ENCODE measurements at places on chromosomes 16 and 17.

DNA sequence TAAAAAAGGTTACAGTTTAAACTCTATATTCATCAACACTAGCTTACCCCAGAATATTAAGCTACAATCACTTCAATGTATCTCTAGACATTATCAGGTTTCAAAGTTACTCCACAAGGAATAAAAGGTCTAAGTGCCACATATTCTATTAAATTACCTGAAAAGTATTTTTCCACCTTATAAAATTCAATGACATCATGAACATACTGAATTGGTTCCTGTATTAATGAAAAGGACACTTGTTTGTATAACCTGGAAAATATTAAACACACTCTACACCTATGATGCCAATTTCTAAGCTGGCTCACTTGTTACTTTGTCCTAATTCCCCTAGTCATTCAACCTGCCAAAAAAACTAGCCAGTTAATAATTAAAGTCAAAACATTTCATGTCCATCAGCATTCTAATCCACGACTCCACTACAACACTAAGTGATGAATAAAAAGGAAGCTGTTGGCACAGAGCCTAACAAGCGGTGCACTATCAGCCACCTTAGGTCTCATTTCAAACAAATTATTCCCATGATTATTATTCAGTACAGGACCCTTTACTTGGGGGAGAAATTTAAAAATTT, 12.2 kb downstream of the MED13 start:
- H3K4me3 ChIP-seq, result no peak overlapping the region
- peaks cover 40% of the 10 kb centered on the region for H3K36me3 ChIP-seq
- H3K27me3 ChIP-seq, result no peaks in the 10 kb centered on the region
- H3K27ac ChIP-seq, result no peak overlapping the region
- DNase-seq, result no peak

- H3K4me3 ChIP-seq, result no peak overlapping the region
- H3K27me3 ChIP-seq, result no peaks in the 10 kb centered on the region
- peaks cover 34% of the 10 kb centered on the region for H3K36me3 ChIP-seq
- H3K27ac ChIP-seq, result no peak overlapping the region
- peaks cover 51% of the 10 kb centered on the region for H3K4me1 ChIP-seq
These were observed 378.0 kb downstream of the SLC39A11 start for GRCh38 chr17:72714357-72714966.

- no peak overlapping the region for H3K27ac ChIP-seq
- H3K4me1 ChIP-seq, result peaks cover 22% of the 10 kb centered on the region
- H3K27me3 ChIP-seq, result peaks cover 7% of the 10 kb centered on the region
- peaks cover 17% of the 10 kb centered on the region for H3K36me3 ChIP-seq
These were observed 330 bp downstream of the CASKIN2 start for GRCh38 chr17:75514919-75515495.

DNA sequence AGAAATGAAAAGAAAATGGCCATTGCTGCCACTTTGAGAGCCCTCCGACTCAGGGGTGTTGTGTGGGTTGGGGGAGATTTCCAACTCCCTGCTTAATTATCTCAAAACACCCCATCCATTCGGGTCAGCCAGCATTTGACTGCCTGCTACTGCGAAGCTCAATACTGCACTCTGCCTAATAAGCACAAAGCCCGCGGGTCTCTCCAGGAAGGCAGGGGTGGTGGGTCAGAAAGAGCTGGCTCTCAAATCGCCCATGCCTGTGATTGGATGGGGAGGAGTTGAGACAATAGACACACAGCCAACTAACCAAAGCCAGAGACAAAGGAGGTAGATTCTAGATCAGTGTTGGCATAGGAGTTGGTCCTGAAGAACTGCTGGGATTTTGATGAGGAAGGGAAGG, 2.3 kb upstream of the XAF1 start:
- peaks cover 43% of the 10 kb centered on the region for H3K4me1 ChIP-seq
- H3K4me3 ChIP-seq, result no peak overlapping the region
- peaks cover 16% of the 10 kb centered on the region for H3K36me3 ChIP-seq
- no peak for DNase-seq
- no peak overlapping the region for H3K27ac ChIP-seq

Measured in activated CD4-positive, alpha-beta T cell treated with anti-CD3 and anti-CD28 coated beads, Interleukin-2, amount 10 ng/mL, durations not matched to agents 24 days and 14 days (primary cell).